ENCODE measurements at places on chromosomes 7 and 10.

DNA sequence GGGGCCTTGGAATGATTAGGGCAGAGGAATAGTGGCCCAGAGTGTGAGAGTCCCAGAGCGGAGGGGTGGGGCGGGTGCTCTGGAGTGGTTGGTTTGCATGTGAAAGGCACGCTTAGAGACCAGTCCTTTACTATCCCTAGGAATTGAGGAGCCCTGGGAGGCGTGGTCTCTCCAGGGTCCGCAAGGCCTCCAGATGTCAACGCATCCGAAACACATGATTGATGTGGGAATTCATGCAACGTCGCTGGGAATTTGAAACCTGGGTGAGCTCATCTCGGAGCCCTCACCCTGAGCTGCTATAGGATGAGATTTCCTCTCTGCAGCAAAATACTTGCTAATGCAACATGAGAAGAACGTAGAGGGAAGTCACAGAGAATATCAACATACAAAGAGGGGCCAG lies 51.2 kb downstream of the NPTX2 start:
- no peak for ATAC-seq

DNA sequence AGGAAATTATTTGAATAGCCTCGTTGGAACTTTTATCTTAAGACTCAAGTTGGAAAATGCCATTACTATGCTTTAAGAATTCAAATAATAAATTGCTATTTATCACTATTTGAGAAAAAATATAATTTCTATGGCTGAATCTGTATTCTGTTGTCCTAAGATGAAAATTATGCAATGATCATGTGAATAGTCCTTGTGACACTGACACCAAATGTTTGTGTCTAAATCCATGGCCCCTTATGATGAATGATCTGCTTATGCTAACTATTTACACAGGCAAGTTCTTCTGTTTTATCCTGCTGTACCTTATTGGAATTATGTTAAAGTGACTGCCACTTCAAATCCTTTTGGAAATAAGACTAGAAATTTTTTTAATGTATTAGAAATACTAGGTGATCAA lies 208.7 kb downstream of the DOCK4 start:
- no peak for ATAC-seq

DNA sequence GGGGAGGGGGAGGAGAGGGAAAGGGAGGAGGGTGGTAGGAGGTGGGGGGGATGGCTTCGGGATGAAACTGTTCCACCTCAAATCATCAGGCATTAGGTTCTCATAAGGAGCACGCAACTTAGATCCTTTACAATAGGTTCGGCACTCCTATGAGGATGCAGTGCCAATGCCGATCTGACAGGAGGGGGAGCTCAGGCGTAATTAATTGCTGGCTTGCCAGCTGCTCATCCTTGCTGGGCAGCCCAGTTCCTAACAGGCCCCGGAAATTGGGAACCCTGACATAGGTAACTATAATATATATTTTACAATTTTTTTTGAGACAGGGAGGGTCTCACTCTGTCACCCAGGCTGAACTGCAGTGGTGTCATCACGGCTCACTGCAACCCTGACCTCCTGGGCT lies 118.8 kb upstream of the SFMBT2 start:
- ATAC-seq, result no peak

- ATAC-seq, result no peak
Observed at GRCh38 chr7:31464601-31465000, 49.3 kb upstream of the ITPRID1 start.

GRCh38 chr7:36787933-36788378 lies 63.7 kb upstream of the AOAH start:
- ATAC-seq, result peak; percentile 76

GRCh38 chr7:75712517-75713361 lies 26.0 kb downstream of the HIP1 start:
- peak; percentile 89 for ATAC-seq

DNA sequence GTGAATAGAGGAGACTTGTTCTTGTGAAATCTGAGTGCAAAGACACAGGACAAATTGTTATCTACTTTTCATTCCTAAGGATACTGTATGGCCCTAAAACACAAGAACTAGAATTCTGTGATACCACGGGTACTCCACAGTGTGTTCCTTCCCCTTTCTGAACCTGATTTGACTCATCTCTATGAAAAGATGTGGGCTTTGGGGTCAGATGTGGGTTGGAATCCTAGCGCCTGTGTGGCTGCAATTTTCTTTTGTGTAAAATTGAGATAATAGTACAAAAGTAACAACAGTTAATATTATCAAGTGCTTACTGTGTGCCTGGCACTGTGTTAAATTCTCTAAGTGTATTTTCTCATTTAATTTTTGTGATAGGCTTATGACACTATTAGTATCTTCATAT lies 8.1 kb downstream of the SRGN start:
- peak; percentile 56 for ATAC-seq

- no peak for ATAC-seq
Observed at GRCh38 chr10:48446785-48447184, 140.3 kb downstream of the MAPK8 start.

Measured in activated T-helper 17 cell treated with anti-CD3 and anti-CD28 coated beads, Interleukin-2, amount 50 U/mL, for 72 hours (primary cell).